ENCODE measurements at places on chromosomes 7 and 10. TPM values are rescaled to one million over a fixed set of nuclear protein-coding genes. Genes with fewer than 3 reads are reported as not detected.

DNA sequence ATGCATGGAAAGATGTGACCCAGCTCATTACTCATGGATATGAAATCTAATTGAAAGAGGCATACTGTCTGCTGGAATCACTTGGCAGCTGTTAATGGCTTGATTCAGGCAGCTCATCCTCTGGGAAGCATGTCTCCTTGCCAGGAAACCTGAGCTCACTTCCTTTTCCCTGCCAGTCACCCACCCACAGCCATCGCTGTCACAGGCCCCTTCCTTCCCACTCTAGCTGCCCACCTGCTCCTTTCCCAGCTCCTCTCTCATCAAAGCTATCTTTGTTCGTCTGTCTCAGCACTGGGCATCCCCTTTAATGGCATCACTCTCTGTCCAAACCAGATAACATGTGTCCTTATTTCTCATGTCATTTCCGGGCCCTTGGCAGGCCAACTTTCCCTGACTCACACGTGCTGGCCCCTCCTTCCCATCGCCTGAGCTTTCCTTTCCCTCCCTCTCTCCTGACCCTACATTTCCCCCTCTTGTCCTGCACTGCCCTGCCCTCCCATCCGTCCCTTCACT, 721.9 kb downstream of the TNS3 start:
- DNase-seq: no peak

GRCh38 chr10:71613261-71613777, 106.3 kb downstream of the C10orf105 start:
- DNase-seq: no peak

DNA sequence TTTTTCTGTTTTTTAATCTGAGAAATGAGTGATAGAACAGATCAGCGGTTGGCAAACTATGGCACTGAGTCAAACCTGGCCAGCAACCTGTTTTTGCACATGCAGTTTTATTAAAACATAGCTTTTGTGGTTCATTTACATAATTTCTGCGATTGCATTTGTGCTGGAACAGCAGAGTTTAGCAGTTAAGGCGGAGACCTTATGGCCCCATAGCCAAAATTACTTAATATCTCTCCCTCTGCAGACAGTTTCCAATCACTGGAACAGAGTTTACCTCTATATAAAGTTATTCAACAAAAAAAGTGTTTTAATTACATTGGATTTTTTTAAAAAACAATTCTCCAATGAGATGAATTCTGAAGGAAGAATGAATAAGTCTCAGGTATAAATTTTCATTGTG, 212.1 kb downstream of the DGKB start:
- no peak for DNase-seq

DNA sequence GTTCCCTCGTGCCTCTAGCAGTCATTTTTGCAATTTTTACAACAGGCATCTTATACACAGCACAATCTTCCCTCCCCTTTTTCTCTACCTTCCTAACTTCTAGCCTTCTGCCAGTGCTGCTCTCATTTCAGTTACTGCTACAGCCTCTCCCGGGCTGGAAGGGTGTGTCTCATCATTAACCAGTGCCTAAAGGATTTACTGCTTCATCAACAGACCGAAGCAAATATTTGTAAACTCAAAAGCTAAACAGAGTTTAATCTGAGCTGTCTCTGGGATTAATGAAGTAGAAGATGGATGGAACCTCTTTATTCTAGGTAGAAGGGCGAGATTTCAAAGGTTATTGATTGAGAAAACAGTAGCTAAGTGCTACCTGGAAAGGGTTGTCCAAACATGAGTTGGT, 94.3 kb downstream of the PRPF18 start:
- no peak for DNase-seq

The CDK1 gene
- total RNA-seq: 1.4 TPM

The GJC3 gene
- not detected for total RNA-seq

The TNRC18 gene
- 67.6 TPM for total RNA-seq

The SLC26A4 gene
- total RNA-seq: 0.21 TPM

The CDHR1 gene
- total RNA-seq: 0.73 TPM
